ENCODE measurements at places on chromosomes 7 and 10.

DNA sequence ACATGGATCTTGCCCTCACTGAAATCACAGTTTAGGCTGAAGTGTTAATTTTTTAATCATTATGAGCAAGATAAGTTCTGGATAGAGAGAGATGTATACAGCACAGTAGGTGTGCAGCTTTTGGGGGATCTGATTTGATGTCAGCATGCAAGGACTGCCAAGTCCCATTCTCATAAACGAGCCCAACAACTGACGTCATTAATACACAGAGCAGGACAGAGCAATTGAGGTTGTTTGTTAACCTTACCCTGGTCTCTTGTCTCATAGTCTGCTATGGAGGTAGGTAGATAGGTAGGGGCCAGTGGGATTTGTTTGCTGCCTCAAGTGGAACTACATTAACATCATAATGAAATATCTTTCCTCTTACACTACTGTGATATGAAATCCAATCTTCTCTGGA is 8.6 kb upstream of the TMEM229A start:
- no peak for DNase-seq

DNA sequence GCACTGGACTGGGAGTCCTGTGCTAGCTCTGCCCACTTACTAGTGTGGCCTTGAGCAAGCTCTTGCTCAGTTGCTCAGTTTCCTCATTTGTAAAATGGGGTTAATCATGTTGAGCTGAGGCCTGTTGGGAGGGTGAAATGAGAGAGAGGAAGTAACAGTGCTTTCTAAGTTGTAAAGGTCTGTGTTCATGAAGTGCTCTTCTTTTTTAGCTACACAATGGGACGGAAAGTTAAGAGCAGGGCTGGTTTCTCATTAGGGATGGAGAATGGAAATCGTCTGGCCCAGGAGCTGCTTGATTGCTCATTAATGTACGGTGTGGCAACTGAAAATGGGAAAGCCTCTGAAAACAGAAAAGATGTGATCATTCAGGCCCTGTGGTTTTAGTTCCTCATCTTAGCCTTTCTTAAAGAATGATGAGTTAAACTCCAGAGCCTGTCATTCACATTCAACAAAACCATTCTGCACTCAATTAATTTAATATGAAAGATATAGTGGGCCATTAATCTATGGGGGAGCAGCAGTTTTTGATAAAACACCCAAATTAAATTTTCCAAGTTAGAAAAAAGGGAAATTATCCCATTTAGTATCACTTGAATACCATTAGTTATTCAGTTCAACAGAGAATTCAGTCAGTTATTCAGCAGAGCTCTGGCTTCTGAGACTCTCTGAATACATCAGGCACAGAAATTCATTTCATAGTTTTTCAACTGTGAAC is 60.5 kb downstream of the SH2D4B start:
- DNase-seq: no peak

DNA sequence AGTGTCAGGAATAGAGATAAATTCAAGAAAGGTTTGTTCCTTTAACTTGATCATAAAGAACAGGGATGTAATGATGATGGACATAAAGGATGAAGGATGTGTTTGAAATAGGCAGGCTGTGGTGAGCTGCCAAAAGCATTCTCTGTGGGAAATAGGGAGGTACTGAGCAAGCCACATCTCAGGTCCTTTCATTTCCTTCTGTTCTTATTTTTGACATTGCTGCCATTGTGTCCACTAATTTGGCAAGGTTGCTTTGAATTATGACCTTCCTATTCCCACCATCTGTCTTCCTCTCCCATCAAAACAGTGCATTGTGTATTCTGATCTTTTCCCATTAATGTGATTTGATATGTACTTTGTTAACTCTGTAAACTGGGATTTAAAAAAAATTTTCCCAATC is 9.4 kb downstream of the SCRN1 start:
- no peak for DNase-seq

DNA sequence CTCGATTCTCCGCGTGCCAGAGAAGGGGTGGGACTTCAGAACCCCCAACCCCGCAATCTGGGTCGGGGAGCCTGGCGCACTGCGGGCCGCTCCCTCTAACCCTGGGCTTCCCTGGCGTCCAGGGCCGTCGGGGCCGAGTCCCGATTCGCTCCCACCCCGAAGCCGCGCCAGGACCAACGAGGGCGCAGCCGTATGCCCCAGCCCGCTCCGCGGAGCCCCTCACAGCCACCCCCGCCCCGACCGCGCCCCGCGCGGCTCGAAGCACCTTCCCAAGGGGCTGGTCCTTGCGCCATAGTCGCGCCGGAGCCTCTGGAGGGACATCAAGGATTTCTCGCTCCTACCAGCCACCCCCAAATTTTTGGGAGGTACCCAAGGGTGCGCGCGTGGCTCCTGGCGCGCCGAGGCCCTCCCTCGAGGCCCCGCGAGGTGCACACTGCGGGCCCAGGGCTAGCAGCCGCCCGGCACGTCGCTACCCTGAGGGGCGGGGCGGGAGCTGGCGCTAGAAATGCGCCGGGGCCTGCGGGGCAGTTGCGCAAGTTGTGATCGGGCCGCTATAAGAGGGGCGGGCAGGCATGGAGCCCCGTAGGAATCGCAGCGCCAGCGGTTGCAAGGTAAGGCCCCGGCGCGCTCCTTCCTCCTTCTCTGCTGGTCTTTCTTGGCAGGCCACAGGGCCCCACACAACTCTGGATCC is at the start of gene LEP:
TSS of gene LEP (plus strand) at position 583 of the 691 bp plus-strand sequence. CDS start 10,741 bp downstream, outside the sequence.
- DNase-seq: no peak

DNA sequence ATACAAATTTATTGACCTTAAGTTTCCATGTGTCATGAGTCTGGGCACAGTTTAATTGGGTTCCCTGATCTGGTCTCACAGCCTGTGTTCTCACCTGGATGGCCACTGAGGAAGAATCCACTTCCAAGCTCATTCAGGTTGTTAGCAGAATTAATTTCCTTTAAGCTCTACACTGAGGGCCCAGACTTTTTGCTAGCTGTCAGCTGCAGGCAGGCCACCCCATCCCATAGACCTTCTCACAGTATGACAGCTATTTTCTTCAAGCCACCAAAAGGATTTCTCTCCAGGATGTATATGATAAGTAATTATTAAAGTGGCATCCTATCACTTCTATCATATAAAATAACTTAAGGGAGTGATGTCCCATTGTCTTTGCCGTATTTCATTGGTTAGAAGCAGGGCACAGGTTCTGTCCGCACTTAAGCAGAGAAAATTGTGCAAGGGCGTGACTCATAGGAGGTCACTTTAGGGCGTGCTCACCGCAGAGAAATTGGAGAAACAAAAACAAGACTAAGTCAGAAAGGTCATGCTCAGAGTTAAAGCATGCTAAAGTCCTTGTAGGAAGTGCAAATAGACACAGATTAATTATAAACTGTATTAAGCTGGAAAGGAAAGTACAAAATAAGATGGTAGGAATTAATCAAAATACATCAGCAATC is 109.9 kb downstream of the AHR start:
- DNase-seq: peak; percentile 88

DNA sequence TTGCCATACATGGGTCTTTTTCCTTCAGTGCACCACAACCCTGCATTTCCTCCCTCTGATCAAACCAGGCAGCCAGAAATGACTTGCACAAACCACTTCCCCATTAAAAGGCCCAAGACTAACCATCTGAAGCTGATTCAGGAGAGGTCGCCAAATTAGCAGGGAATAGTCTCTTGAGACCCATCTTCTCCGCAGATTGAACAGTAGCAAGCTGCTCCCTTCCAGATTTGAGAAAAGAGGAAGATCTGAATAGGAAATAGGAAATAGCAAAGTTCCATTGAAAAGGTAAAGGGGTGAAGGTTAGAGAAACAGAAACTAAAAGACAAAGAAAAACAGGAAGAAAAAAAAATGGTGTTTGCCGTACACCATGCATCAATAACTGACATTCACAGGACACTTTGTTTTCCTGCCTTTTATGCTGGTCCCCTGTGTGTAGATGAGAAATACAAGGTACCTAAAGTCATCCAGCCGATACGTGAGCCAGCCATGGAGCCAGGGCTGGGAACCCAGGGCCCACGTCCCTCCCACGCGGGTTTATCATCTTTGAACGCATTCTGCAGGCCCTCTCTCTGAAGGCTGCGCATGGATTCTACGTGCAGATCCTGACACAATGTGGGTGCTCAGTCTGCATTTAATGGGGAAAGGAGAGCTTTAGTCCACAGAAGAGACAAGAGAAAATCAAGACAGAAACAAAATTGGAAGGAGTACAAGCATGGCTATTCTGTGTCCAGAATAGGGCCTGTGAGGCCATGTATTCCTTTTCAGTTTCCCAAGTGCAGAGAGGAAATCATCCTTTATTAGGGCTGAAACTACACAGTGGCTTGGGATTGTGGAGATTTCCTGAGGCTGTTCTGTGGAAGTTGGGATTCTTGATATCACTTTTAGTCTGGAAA is 268.4 kb upstream of the NPVF start:
- no peak for DNase-seq

- peak; percentile 69 for DNase-seq
These were observed 106.8 kb downstream of the ANK3 start for GRCh38 chr10:60282771-60283353.

- DNase-seq: no peak
These were observed 187.3 kb upstream of the IMMP2L start for GRCh38 chr7:111749625-111750024.

DNA sequence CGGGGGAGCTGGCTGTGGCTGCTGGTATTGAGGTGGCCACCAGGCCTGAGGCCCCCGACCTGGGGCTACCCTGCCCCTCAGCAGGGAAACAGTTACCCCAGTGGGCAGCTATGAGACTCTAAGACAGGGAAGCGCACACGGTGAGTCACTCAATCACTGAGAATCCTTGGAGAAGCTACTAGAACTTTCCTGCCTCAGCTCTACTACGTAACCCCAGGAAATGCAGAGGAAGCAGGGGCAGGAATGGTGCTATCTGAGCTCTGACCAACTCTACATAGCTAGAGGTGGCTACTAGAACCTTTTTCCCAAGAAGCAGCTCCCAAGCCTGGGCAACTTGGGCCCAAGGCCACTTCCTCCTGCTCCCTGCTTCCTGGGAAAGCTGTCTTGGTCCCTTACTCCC is 11.8 kb downstream of the DNAJB12 start:
- DNase-seq: no peak

GRCh38 chr7:17289074-17289645 is 9.3 kb upstream of the AHR start:
- DNase-seq: no peak

- DNase-seq: no peak
These were observed 91.2 kb downstream of the GTF2IRD1 start for GRCh38 chr7:74544706-74545469.

- DNase-seq: peak; percentile 67
These were observed 694 bp upstream of the WASL start for GRCh38 chr7:123749537-123749857.

DNA sequence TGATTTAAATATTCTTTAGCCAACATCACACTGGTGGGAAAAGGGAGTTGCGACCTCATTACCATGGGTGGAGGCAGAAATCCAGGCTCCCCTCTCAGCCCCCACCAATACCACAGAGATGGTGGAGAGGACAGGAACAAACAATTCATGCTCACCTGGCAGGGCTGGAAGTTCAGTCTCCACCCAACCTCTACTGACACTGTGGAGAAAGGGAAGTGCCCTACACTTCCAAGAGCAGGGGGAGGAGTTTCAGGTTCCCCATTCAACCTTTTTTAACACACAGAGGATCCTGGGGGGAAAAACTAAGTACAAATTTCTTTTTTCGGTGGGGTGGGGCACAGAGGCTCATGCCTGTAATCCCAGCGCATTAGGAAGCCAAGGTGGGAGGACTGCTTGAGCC is 210.1 kb upstream of the KCTD7 start:
- no peak for DNase-seq

GRCh38 chr7:102122026-102122425 is 164.6 kb upstream of the SH2B2 start:
- peak; percentile 28 for DNase-seq

GRCh38 chr10:91536733-91537132 is 96.1 kb downstream of the PPP1R3C start:
- no peak for DNase-seq

DNA sequence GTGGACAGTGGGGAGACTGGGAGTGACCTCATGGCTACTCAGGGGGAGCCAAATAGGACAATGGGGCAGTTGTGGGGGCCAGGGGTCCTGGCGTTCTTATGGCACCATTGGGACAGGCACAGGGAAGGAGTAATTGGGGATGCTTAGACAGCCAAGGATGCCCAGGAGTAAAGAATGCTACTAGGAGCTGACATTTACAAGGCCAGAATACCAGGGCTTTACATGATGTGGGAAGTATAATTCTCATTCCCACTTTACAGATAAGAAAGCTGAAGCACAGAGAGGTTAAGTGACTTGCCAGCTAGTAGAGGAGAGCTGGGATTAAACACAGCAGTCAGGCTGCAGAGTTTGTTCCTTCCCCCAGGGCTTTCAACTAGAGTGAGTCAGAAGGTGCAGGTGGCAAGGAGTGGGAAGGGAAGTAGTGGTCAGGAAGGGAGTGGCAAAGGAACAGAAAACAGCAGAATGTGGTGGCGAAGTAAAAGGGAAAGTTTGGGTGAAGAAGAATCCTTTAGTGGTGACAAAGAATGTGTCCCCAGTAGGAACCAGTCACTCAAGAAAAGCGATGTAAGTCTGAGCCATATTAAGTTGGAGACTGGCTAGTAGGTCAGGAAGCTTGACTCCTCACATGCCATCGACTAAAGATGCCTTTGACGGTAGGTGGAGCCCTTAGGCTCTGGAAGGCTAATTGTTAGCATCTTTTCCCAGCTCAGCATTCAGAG is 32.8 kb downstream of the CPVL start:
- peak; percentile 9 for DNase-seq

GRCh38 chr10:89550509-89550908 is 15.1 kb upstream of the SLC16A12 start:
- DNase-seq: no peak

- no peak for DNase-seq
These were observed 4.8 kb upstream of the PRRT4 start for GRCh38 chr7:128366300-128366699.

DNA sequence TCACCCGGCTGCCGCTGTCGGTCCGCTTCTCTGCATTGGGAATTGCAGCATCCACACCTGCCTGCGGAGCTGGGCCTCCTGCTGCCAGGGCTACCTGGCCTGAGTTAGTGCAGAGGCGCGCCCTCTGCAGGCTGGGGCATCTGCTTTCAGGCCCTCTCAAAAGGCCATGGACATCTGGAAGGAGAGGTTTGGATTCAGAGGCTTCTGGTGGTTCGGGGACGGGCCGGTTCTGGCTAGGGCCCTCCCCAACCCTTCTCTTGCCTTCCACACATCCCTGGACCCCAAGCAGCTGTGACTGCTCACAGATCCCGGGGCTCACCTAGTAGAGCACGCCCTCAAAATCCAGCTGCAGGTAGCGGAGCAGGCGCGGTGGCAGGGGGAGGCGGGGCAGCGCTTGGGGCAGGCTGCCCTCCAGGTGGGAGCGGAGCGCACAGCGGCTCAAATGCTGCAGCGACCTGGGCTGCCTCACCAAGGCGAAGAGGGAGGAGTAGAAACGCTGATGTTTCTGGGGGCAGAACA is 8.4 kb upstream of the GBX1 start:
- DNase-seq: no peak

GRCh38 chr7:21996641-21997040 is 50.9 kb upstream of the CDCA7L start:
- no peak for DNase-seq

GRCh38 chr7:46357290-46357689 is 436.2 kb upstream of the IGFBP3 start:
- DNase-seq: no peak

- DNase-seq: no peak
These were observed 28.5 kb downstream of the CELF2 start for GRCh38 chr10:11045995-11046775.

Data from kidney glomerular epithelial cell (primary cell).